ENCODE measurements at places on chromosomes 1 and 21.

- no peak for DNase-seq
- H3K27ac ChIP-seq = no peak overlapping the region
- no peaks in the 10 kb centered on the region for H3K36me3 ChIP-seq
- peaks cover 12% of the 10 kb centered on the region for H3K27me3 ChIP-seq
Observed at GRCh38 chr1:17554954-17555353, 15.5 kb downstream of the ARHGEF10L start.

GRCh38 chr1:70382682-70383081 is 28.2 kb upstream of the ANKRD13C start:
- no peak overlapping the region for H3K4me3 ChIP-seq
- H3K27me3 ChIP-seq = peaks cover 1% of the 10 kb centered on the region
- H3K4me1 ChIP-seq = peaks cover 3% of the 10 kb centered on the region
- no peaks in the 10 kb centered on the region for H3K36me3 ChIP-seq
- no peak overlapping the region for H3K27ac ChIP-seq
- DNase-seq = peak; percentile 1

GRCh38 chr1:158078569-158079080 is 85.2 kb downstream of the KIRREL1 start:
- no peak overlapping the region for H3K27ac ChIP-seq
- no peak overlapping the region for H3K4me3 ChIP-seq
- H3K27me3 ChIP-seq = peaks cover 2% of the 10 kb centered on the region
- DNase-seq = no peak

DNA sequence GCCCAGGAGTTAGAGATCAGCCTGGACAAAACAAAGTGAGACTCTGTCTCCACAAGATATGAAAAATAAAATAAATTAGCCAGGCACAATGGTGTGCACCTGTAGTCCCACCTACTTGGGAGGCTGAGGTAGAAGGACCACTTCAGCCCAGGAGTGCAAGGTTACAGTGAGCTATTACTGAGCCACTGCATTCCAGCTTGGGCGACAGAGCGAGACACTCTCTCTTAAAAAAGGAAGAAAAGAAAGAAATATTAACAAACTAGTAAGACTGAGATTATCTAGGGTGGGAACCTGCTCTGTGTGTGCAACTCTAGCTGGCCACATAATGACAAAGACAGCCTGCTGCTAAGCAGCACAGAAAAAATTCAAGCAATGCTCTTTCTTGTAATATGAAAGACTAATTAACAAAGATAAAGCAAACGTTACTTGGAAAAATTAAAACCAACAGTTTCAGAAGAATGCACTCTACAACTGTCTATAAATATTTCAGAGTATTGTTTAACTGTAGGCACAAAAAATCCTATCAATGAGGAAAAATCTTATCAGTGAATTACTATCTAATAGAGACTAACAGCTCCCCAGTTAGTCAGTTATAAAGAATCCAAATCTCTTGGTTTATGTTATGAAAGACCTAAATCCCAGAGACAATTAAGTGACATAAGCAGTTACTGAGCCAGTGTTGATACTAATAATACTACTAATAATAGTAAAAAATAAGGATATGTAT is 74.5 kb downstream of the ENAH start:
- H3K27me3 ChIP-seq = peaks cover 3% of the 10 kb centered on the region
- peaks cover 3% of the 10 kb centered on the region for H3K4me1 ChIP-seq
- H3K27ac ChIP-seq = no peak overlapping the region
- peaks cover 3% of the 10 kb centered on the region for H3K36me3 ChIP-seq
- no peak overlapping the region for H3K4me3 ChIP-seq
- DNase-seq = no peak

GRCh38 chr21:44259082-44259705 is 2.5 kb downstream of the DNMT3L start:
- no peak for DNase-seq
- H3K4me3 ChIP-seq = no peak overlapping the region
- H3K36me3 ChIP-seq = no peaks in the 10 kb centered on the region
- no peaks in the 10 kb centered on the region for H3K27me3 ChIP-seq
- peaks cover 2% of the 10 kb centered on the region for H3K4me1 ChIP-seq
- H3K27ac ChIP-seq = no peak overlapping the region

DNA sequence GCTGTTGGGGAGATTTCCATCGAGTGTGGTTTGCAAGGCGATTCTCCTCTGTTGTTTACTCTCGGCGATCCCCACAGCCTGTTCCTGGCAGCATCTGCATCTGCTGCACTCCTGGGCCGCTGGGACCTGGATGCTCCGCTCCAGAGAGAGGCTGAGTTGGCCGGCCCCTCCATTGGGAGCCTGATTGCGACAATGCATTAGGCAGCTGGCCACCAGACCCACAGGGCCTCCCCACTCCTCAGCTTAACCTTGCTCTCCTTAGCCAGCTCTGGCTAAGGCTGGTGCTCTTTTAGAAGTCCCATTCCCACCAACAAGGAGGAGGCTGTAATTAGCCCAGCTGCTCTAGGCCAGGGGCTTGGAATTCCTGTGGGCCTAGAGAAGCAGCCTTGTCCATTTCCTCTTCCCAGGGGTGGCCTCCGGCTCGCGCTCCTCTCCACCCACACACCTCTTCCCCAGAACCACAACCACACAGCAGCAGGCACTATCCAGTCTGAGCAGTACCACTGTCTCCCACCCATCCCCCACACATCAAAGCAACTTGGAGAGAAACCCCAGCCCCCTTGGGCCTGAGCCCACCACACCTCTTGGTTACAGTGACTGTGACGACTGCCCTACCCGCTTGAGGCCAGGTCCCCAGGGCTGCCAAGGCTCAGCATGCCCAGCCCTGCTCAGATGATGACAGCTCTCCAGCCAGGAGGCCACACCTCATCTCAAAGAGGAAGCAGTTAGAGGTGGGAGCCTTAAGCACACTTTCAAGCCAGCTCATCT is 193.8 kb upstream of the EDN2 start:
- no peaks in the 10 kb centered on the region for H3K27me3 ChIP-seq
- H3K4me1 ChIP-seq = peaks cover 44% of the 10 kb centered on the region
- no peak overlapping the region for H3K4me3 ChIP-seq
- peak overlapping the region; percentile 4 for H3K27ac ChIP-seq

DNA sequence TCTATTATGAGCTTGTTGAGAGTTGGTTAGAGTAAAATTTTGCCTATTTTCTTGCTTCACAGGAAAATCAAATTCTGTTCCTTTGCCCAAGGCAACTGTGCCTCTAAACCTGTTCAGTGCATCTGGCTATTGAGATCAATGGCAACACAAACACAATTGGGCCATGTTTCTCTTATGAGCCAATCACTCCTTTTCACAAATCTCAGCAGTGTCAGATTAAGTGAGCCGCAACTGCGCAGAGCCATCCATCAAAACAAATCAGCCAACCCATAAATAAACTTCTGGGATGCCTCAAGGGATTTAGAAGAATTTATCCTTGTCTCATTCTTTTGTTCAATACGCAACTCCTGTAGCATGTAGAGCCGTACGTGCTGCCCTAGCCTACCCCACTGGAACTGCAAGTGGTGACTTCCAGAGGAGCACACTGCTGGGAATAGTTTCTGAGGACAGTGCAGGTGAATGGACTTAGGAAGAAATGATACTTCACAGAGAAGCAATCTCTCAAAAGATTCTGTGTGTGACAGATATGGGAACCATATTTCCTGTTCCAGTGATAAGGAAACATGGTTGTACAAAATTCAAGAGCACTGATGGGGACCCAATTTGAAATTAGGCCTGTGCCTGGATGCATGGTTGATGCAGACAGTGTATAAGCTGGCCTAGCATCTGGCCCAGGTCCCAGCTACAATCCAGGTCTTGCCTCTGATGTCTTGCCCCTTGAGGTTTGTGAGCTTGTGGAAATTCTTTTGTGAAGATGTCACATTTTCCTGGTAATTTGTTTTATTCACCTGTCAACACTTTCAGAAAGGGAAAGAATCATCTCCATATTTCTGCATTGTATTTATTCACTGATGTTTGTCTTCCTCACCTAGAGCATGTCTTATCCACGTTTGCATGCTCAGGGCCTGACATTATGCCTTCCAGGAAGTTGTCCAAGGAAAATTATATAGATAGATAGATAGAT is 166.2 kb downstream of the URB2 start:
- no peaks in the 10 kb centered on the region for H3K36me3 ChIP-seq
- H3K4me1 ChIP-seq = no peaks in the 10 kb centered on the region
- no peak for DNase-seq
- peaks cover 15% of the 10 kb centered on the region for H3K27me3 ChIP-seq

GRCh38 chr1:41612953-41613352 is 128.5 kb upstream of the EDN2 start:
- H3K27ac ChIP-seq = no peak overlapping the region
- H3K4me1 ChIP-seq = peaks cover 13% of the 10 kb centered on the region
- no peak overlapping the region for H3K4me3 ChIP-seq

DNA sequence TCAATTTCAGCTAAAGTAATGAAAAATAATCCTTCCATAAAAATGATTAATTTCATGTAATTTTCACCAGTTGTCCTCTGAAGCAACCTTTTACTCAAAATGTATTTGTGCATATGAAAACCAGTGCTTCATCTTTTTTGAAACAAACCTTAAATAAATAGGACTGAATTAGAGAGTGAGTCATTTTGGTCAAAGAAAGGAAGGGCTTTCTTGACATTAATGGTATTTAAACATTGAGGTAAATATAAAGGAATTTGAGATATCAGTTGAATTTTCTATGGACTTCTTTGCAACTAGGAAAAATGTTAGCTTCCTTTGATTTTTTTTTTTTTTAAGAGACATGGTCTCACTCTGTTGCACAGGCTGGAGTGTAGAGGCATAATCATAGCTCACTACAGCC is 38.7 kb downstream of the SNX7 start:
- H3K36me3 ChIP-seq = peaks cover 2% of the 10 kb centered on the region
- H3K27ac ChIP-seq = no peak overlapping the region
- H3K4me1 ChIP-seq = no peaks in the 10 kb centered on the region
